ENCODE measurements at places on chromosomes 4 and X.

GRCh38 chr4:71732706-71733105, 51.2 kb downstream of the GC start:
- peak; percentile 32 for DNase-seq

DNA sequence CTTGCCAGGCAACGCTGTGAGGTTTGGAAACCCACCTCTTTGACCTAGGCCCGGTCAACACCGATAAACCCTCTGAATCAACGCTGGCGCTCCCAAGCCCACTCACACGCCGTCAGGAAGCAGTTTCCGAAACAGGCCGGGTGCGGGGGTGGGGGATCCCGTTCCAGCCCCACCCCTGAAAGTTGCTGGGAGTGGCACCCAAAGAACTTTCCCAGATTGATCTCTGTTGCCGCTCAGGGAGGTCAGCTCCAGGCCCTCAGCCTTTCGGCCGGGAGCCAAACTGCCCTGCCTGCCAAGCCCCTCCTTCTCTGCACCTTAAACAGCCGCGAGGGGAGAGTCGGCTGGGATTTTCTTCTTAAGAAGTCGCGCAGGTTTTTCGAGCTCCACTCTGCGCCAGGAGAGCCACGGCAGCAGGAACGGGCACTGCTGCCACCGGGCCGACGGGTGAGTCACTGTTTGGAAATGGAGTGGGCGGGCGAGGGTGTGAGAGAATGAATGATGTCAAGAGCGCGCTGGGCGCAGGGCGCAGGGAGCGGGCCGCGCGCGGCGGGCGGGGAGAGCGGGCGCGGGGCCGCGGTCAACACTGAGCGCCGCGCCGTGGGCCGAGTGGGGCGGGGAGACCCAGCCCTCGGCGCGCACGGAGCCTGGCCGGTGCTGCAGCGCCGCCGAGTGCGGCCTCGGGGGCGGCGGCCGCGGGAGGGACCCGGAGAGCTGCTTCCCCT, at the start of gene SGMS2:
Gene SGMS2 (plus strand): TSS at position 583 of the 722 bp plus-strand sequence. CDS start 70,622 bp downstream, outside the sequence.
- DNase-seq: peak; percentile 51

- no peak for DNase-seq
Observed at GRCh38 chr4:171561419-171561818, 251.8 kb upstream of the GALNTL6 start.

GRCh38 chr4:67894659-67895058, 10.9 kb upstream of the TMPRSS11D start:
- DNase-seq: no peak

GRCh38 chrX:928606-929005, 283.8 kb downstream of the CRLF2 start:
- no peak for DNase-seq

DNA sequence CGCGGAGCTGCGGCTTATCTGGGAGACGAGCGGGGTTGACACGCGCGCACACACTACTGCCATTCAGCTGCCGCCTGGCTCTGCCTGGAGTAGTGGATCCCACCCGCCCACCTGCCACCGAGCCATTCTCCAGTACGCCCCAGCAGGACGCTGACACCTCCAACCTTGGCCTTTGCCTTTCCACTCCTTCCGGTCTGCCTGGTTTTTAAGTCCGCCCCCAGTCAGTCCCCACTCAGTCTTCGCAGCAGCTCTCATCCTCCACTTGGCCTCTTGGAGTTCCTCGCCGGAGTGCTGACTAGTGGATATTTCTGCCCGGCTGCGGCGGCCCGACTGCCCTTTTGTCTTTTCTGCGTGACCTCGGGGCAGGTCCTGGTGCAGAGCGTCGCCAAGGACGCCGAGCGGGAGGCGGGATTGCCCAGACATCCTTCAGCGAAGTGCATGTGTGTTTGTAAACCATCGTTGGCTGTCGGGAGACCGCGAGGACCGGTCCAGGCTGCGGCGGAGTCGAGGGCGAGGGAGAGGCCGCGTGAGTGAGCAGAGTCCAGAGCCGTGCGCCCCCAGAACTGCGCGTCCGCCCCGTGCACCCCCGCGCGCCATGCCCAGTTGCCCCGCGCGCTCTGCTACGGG, 1.1 kb downstream of the SLIT2 start:
- no peak for DNase-seq

DNA sequence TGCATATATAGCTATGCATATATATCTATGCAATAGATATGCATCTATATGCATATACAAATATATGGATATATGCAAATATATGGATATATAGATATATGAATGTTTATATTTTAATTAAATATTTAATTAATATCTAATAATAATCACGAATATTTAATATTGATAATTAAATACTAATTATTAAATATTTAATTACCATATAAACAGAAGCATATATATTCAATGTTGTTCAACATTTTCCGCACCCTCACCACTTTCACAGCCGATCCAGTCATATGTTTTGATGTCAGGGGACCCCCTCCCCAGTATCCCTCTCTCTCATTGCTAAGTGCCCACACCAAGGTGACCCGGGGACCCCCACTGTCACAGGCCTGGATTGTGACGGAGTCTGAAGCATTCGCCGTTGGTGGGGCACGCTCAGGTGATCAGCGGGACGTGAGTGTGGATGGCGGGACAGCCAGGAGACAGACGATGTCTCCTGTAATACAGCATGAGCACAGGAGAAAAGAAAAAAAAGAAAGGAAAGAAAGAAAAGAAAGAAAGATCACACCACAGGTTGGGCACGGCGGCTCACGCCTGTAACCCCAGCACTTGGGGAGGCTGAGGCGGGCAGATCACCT, 199.7 kb downstream of the CRLF2 start:
- DNase-seq: no peak

GRCh38 chr4:10521424-10521823, 64.2 kb upstream of the ZNF518B start:
- peak; percentile 7 for DNase-seq

DNA sequence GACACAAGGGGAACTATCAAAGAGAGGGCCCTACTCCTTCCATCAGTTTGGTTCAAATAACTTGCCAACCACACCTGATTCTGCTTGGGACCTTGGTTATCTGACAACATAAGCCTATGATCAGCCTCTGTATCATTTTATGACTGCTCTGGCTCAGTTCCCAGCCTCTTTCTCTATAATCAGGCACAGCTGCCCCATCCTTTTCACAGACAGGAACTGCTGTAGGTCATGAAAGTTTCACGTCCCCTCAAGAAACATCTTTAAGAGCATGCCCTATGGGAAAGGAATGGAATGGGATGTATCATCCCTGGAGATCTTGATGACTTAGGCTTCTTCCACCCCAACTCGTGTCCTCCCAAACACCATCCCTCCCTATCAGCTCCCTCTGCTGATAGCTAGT, 243.4 kb downstream of the AR start:
- no peak for DNase-seq

DNA sequence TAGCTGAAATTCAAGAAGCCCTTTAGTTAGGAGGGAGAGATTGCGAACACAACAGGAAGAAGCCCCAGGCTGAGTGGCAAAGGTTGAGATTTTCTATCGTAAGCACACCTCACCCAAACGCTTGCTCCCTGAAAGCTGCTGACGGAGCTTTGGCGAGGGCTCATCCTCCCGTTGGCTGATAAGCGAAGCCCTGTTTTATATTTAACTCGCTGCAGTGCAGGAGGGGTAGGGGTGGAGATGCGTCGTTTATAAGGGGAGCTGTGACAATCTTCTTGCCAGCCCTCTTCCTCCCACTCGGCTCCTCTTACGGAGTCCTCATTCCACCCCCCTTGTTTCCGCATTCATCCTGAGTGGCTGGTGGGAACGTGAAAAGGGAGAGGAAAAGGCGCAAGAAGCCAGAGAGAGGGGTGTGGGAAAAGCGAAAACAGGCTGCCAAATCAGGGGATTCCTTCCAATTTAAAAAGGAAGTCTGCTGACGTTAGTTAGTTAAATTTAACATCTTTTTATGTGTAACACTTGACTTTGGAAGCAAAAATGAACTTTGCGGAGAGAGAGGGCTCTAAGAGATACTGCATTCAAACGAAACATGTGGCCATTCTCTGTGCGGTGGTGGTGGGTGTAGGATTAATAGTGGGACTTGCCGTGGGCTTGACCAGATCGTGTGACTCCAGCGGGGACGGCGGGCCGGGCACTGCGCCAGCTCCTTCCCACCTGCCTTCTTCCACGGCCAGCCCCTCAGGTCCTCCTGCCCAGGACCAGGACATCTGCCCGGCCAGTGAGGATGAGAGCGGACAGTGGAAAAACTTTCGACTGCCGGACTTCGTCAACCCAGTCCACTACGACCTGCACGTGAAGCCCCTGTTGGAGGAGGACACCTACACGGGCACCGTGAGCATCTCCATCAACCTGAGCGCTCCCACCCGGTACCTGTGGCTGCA, at the start of gene ENPEP:
Gene ENPEP (plus strand): TSS at position 275 of the 938 bp plus-strand sequence. CDS start 260 bp downstream, at position 535.
- DNase-seq: no peak
